ENCODE measurements at places on chromosomes 2 and 18.

DNA sequence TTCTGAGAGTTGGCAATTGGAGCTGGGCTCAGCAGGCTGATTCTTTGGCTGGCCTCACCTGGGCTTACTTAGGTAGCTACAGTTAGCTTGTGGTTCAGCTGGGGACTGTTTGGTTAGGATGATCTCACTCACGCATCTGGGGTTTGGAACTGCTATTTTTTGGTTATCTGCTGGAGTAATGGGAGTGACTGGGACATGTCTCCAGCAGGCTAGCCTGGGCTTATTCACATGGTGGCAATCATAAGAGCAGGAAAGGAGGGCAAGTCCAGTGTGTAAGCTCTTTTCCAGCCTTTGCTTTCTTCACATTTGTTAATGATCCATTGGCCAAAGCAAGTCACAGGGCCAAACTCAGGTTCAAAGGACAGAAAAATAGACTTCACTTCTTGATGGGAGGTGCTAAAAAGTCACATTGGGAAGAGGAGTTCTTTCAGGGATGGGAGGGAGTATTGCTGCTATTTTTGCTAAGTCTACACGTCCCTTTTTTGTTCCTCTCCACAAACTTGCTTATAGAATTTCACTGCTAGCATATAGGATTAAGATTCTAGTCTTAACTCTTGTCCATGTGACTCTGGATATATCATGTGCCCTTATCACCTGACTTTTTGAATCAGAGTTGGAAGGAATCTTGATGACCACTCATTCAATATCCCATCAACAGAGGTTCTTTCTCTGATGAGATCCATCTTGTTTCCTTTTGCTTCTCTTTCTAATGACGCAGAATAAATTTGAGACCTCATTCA is 174.0 kb downstream of the ZFP36L2 start:
- no peak for DNase-seq

DNA sequence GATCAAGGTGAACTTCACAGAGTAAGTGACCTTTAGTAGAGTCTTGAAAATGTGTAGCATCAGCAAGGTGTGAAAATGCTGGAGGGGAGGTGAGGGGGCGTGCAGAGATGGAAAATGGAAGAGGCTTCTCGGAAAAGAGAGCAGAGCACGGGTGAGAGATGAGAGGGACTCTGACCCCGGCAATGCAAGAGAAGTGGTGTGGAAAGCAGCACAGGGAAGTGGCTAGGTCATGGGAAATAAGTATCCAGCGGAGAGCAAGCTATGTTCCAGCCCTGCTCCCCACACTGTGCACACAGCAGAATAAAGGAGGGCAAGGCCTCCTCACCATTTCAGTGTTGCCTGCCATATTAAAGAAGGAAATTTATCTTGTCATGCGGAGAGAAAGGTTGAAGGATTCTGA is 241.7 kb upstream of the DOK6 start:
- DNase-seq: no peak

DNA sequence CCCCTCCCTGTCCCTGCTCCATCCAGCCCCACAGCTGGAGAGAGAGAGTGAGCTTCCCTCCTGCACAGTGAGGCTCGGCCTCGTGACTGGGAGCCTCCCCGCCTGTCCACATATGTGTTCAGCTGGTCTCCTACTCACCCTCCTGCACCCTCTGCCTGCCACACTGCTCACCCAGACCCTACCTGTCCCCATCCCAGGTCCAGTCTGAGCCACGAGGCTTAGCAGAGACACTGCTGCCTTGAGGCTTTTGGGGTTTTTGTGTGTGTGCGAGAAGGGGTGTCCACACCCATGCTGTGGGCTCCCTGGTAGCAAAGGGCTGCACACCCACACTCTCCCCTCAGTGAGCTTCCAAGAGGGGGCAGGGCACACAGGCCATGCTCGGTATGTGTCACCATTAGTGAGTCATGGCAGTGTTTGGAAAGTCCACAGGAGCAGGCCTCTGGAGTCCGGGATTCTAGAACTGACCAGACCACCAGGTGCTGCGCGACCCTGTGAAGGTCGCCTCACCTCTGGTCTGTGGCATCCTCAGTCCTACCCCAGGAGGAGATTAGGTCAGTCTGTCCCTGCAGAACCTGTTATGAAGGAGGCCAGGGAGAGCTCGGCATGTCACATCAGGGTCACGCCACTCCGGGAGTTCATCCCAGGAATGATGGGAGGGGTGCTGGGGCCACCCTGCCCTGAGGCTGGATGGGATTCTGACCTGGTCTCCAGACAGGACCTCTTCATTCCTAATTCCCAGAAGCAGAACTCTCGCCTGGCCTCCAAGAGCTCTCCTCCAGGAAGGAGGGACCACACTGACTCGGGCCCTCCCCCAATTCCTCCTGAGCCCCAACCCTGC is 39.9 kb upstream of the SMAD7 start:
- no peak for DNase-seq

GRCh38 chr2:134436706-134437105 is 182.8 kb downstream of the MGAT5 start:
- no peak for DNase-seq

- DNase-seq: peak; percentile 91
Measured at GRCh38 chr2:98487806-98488189, 43.1 kb downstream of the INPP4A start.

GRCh38 chr2:43559391-43560230 is 36.2 kb downstream of the THADA start:
- no peak for DNase-seq

DNA sequence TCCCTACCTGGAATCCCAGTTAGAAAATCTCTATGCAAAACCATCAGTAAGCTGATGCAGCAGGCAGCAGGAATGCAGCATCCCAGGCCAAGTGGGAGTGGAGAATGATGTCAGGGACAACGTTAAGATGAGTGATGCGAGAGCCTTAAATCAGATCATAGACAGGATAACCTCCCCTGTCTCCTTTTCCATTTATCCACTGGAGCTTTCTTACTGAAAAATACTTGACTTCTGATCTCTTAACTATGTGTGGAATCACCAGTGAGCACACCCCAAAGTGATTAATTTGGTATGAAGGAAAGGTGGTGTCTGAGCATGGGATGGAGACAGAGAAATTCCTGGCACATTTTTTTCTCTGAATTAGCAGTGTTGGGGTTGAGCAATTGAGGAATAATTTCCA is 98.0 kb downstream of the RND3 start:
- no peak for DNase-seq

DNA sequence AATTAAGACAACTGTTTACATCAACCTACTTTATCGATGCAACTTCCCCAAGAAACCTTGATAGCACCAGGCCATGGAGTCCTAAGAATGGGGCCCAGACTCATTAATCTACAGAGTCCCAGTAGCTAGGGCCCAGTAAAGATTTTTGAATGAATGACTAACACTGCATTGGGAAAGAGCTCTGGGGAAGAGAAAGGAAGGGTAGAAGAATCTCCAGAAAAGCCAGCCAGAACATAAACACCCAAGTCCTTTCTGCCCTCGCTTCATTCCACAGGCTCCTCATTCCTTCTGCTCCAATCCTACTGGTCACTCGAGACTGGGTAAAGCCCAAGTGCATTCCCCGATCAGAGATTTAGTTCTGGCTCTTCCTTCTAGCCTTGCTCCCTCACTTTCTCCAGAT is 44.3 kb downstream of the CYRIA start:
- DNase-seq: no peak

DNA sequence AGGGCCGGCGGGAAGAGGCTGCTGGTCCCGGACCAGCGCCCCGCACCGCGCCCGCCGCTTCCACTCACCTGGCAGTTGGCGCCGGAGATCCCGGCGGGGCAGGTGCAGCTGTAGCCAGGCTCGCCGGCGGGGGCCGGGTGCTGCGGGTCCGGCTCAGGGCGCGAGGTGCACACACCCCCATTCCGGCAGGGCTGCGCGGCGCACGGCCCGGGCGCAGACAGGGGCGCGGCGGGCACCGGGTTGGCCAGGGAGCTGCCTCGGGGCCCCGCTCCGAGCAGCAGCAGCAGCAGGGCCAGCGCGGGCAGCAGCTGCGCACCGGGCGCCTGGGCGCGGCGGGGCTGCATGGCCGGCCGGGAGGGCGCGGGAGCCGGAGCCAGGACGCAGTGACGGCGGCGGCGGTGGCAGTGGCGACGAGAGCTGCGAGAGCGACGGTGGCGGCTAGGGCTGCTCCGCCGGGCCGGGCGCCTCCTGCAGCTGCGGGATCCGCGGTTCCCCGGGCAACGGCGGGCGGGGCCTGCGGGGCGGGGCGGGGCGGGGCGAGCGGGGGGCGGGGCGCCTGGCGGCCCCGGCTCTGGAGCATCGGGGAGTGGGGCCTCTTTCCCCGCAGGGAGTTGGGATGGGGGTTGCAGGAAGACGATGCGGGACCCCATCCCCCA is at the start of gene DNER:
DNER (minus strand) TSS at position 476 of the 656 bp plus-strand sequence; CDS start at position 344, 132 bp downstream.
- DNase-seq: no peak

- no peak for DNase-seq
Measured at GRCh38 chr2:188203776-188204175, 87.9 kb upstream of the GULP1 start.

DNA sequence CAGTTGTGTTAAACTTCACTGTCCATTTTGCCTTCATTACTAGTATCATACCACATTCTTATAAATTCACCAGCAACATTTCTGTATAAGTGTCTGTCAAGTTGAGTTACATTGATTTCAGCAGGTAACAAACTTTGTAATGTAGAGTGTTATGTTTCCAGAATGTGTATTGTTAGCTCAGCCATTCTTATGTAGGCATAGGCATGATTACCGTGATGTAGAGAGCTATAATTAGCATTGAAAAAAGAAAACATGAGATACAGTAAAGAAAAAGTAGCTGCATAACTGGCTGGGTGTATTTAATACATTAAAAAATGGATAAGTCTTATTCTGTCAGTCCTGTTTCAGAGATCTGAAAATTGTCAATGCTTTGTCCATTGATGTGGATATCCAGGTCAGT is 8.5 kb downstream of the KCNJ13 start:
- no peak for DNase-seq

DNA sequence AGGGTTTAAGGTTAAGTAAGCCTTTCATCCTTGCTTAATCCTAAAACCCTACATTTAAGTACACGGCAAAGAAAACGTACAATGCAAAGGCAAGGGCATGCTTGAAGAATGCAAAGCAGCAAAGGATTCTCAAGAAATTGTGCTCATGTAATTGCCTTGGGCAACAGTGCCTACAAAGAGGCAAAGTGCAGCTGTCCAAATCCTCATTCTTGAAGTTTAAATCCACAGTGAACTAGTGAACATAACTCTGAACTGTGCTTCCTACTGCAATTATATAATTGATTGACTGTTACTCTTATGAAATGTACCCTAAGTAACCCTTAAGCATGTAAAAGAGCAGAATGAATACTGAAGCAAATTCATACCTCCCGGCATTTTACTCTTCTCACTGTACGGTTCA is 85.4 kb downstream of the MAP3K20 start:
- no peak for DNase-seq

DNA sequence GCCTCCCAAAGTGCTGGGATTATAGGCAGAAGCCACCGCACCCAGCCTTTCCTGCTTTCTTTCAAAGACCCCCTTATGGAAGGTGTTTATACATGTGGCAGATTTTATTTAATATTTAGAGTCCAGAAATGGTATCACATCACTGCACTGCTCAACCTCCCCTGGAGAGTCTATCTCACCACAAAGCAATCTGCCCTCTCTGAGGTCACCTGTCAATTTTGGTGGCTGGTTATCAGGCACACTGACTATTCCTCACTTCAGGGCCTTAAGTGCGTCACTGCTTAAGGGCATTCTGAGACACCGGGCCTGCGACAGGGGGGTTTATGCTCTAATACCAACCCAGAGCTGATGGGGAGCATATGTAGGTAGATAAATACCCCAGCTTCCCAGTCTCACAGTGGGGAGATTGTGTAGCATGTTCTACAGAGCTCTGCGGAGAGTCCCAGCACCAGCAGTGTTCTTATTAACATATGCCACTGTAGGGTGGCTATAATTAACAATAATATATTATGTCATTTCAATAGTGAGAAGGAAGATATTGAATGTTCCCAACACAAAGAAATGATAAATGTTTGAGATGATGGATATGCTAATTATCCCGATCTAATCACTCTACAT is 42.7 kb upstream of the ZDBF2 start:
- DNase-seq: no peak

DNA sequence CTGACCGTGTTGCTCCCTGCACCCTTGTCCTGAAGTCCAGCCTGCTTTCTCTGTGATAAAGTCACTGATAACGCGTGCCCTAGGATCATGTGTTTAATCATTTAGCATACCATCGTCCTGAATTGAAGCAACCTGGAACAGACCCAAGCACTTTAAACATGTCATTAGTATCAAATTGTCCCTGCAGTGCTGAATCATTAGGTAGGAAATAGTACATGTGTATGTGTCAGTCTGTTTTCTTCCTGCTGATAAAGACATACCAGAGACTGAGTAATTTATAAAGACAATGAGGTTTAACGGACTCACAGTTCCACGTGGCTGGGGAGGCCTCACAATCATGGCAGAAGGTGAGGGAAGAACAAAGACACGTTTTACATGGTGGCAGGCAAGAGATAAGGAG is 2.8 kb downstream of the ASB18 start:
- no peak for DNase-seq

- no peak for DNase-seq
Measured at GRCh38 chr2:30639836-30640235, 167.4 kb downstream of the CAPN13 start.

- DNase-seq: no peak
Measured at GRCh38 chr2:138020432-138020831, 56.2 kb downstream of the HNMT start.

- no peak for DNase-seq
Measured at GRCh38 chr18:55706898-55707297, 118.9 kb upstream of the TCF4 start.

- DNase-seq: no peak
Measured at GRCh38 chr2:158969715-158970240, 1.3 kb downstream of the TANC1 start.

- no peak for DNase-seq
Measured at GRCh38 chr2:47595687-47596086, 187.3 kb upstream of the MSH6 start.

- peak; percentile 31 for DNase-seq
Measured at GRCh38 chr2:219495531-219496122, 3.1 kb upstream of the GMPPA start.

DNA sequence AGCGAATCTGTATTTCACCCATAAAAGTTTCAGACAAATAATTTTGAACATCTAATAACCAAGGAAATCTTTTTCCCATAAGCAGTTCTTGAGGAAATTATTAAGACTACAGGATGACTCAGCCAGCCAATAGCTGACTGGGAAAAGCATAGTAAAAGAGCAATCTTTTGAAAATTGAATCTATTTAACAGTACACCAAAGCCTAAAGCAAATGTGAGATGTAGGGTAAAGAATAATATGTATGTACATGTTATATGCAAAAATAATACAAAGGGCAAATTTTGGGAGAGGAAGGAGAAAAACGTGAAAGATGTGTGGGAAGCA is 12.6 kb upstream of the KDSR start:
- no peak for DNase-seq

DNA sequence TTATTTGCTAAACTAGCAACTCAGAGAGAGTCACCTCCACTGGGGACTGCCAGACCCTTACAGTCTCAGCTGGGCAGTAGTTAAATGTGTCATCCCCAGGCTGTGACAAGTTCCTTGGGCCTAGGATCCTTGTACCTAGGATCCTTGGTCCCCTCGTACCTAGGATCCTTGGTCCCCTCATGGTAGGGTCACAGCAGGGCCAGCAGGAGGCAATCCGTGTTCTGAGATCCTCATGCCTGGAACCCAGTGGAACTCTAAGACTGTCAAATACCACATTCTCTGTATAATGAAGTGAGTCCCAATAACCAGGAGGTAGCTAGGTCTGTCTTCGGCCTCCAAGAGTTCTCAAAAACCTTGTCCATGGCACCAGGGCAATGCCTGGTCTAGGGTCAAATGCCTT is 60.8 kb downstream of the LYPD6B start:
- no peak for DNase-seq

Data from GM12864 (cell line).